ENCODE measurements at places on chromosomes 2 and 18.

DNA sequence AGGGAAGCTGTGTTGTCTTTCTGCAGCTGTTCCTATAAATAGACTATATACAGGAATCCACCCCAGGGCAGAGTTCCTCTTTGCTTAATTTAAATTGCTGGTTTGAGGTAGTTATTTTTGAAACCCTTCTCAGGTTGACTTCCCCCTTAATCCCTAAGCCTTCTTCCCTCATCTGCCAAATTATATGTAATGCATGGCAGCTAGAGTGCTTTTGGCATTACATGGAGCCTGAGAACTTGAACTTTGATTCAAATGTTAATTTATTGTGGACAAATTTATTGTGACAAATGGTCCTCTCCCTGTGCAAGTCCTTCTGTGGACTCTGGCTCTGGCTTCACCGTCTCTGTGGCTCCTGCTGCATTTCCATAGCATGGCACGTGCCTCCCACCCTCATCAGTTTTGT lies 29.2 kb downstream of the MYO1B start:
- DNase-seq: no peak

- DNase-seq: no peak
Observed at GRCh38 chr2:2131075-2131789, 199.8 kb downstream of the MYT1L start.

- no peak for DNase-seq
Observed at GRCh38 chr2:188978291-188979081, 4.3 kb downstream of the COL3A1 start.

DNA sequence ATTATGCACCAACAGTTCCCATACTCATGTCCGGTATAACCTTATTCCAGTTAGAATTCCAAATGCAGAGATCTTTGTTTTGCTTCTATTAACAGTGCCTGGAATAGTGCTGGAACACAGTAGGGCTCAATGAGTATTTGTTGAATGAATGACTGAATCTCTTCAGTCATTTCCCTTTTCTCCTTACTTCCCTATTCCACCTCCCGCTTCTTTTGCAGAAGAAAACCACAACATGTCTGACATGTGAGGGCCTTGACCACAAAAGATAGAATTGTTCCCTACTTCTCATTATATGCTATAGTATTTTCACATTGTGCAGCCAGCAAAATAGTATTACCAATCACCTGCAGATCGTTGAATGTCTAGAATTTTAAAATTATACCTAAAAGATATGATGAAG lies 19.5 kb upstream of the HNRNPLL start:
- DNase-seq: no peak
